ENCODE measurements at places on chromosomes 3 and 15.

DNA sequence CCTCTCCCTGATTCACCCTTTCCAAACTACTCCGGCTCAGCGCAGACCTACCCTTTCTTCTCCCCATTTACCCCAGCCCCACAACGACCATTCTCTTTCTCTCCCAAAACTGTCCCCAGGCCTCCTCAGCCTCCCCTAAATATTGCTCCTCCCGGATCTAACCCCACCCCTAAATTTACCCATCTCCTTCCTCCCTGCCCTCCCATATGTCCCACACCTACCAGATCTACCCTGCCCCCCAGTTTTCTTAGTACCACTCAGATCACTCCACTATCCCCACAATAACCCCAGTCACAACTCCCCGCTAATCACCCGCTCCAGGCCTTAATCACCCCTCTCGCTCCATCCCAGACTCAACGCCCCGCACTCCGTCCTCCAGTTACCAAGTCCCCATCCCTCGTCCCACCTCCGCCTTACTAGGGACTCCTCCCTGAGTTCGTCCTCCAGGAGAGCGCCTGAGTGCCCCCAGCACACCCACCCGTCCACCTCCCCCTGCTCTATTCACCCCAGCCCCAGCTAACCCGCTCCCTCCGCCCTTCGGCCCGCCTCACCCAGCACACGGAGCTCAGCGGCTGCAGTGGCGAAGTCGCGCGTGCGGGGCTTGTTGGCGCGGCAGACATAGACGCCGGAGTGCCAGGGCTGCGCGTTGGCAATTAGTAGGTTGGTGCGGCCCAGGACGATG is 18.6 kb upstream of the IGDCC3 start:
- peak overlapping the region; percentile 6 for H3K4me3 ChIP-seq
- peaks cover 3% of the 10 kb centered on the region for H3K4me1 ChIP-seq
- H3K27ac ChIP-seq, result no peak overlapping the region
- DNase-seq, result no peak

DNA sequence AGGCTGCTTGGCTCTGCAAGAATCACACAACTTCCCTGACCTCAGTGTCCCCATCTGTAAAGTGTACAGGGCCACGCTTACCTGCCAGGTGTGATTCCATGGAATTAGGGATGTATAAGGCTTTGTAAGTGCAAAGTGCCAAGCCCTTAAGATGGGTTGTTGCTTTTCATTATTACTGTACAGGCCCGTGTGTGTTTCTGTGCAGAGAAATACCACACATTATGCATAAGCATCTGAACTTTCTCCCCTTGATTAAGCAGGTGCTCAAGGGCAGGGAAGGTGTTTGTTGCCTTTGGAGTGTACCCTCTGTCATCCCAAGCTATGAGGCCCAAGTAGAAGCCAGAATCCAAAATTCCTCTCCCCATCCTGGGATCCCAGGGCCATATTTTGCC is 13.6 kb upstream of the HRH1 start:
- no peak overlapping the region for H3K4me3 ChIP-seq
- H3K27ac ChIP-seq, result no peak overlapping the region
- H3K27me3 ChIP-seq, result no peaks in the 10 kb centered on the region
- no peak for DNase-seq
- no peaks in the 10 kb centered on the region for H3K36me3 ChIP-seq

DNA sequence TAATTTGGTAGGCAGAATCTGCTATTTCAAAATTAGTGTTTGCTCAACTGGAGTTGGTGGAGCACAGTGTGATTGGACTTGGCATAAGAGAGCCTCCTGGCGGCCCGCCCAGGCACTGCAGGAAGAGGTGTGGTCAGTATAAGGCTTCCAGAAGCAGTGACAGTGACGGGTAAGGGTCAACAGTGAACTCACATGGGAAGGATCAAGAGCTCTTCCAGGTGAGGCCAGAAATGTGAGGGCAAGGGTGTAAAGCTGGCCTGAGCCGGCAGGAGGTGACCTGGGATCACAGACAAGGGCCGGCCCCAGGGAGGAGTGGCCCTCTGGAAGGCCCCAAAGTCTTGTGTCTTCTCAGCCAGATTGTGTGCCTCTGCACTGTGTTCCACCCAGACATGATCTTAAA is 93.2 kb upstream of the RNF7 start:
- no peak overlapping the region for H3K4me3 ChIP-seq
- H3K27me3 ChIP-seq, result no peaks in the 10 kb centered on the region
- no peak overlapping the region for H3K27ac ChIP-seq
- peak; percentile 93 for DNase-seq

DNA sequence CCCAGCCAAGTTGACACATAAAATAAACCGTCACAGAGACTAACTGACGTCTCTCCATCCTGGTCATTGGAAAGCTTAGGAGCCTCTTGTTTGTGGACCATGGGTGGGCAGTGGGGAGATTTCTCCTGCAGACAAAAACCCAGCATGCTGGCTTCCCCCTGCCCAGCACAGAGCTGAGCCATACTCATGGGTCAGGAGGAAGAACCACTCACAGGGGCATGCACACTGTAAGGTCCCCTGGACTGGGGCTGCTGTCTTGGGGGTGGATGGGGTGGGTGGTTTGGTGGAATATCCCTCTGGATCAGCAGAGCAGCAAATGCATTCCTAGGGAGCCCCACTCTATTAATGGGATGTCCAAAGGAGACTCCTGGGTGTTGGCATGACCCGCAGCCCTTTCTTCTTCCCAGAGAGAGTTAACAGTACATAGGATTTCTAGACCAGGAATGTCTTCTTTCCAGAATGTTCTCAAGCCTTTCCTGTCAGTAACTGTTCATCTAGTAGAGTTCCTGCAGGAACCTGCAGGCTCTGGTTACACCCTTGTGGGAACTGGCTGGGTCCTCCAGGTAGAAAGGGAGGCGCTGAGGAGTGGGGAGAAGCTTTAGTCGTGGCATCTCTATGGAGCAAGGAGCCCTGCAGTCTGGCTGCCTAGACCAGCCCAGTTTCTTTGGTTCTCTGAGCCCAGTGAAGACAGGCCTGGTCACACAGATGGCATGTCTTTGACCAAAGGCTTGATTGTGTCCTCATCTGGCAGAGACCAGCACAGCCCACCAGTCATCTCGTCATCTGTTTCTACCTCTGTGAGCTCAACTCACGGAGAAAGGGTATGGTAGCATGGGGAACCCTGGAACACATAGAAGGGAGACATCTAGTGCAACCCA is 73.4 kb upstream of the PRR23C start:
- no peak for DNase-seq
- no peak overlapping the region for H3K4me3 ChIP-seq
- no peaks in the 10 kb centered on the region for H3K36me3 ChIP-seq
- H3K27me3 ChIP-seq, result no peaks in the 10 kb centered on the region

- no peaks in the 10 kb centered on the region for H3K4me1 ChIP-seq
- H3K27ac ChIP-seq, result no peak overlapping the region
- H3K4me3 ChIP-seq, result no peak overlapping the region
- no peaks in the 10 kb centered on the region for H3K27me3 ChIP-seq
Observed at GRCh38 chr3:120841264-120841663, 66.7 kb upstream of the STXBP5L start.

GRCh38 chr3:139180489-139180888 is 135.8 kb upstream of the PRR23C start:
- no peaks in the 10 kb centered on the region for H3K4me1 ChIP-seq
- H3K27me3 ChIP-seq, result no peaks in the 10 kb centered on the region
- H3K4me3 ChIP-seq, result no peak overlapping the region
- H3K36me3 ChIP-seq, result no peaks in the 10 kb centered on the region
- no peak for DNase-seq

GRCh38 chr15:83810110-83810509 is 156.2 kb downstream of the ADAMTSL3 start:
- no peak for DNase-seq
- no peak overlapping the region for H3K4me3 ChIP-seq
- no peaks in the 10 kb centered on the region for H3K4me1 ChIP-seq
- no peaks in the 10 kb centered on the region for H3K36me3 ChIP-seq
